ENCODE measurements at places on chromosomes 12 and 14.

DNA sequence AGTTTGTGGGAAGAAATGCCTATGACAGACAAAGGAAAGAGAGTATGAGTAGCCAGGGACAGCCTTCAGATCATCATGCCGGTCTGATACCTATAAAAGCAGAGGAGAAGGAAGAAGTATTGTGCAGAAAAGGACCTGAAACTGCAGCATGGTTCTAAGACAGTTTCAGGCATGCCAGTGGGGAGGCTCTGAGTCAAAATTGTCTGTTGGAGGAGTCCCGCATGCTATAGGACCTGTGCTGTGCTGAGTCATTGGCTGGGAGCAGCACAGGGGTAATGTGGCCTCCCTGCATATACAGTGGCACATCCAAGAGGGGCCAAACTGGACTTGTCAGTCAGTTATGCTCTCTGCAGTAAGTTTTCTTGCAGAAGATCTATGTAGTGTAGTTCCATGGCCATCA lies 40.7 kb downstream of the NEUROD4 start:
- DNase-seq, result no peak

GRCh38 chr14:61968207-61968606 lies 206.0 kb downstream of the SNAPC1 start:
- DNase-seq, result no peak

DNA sequence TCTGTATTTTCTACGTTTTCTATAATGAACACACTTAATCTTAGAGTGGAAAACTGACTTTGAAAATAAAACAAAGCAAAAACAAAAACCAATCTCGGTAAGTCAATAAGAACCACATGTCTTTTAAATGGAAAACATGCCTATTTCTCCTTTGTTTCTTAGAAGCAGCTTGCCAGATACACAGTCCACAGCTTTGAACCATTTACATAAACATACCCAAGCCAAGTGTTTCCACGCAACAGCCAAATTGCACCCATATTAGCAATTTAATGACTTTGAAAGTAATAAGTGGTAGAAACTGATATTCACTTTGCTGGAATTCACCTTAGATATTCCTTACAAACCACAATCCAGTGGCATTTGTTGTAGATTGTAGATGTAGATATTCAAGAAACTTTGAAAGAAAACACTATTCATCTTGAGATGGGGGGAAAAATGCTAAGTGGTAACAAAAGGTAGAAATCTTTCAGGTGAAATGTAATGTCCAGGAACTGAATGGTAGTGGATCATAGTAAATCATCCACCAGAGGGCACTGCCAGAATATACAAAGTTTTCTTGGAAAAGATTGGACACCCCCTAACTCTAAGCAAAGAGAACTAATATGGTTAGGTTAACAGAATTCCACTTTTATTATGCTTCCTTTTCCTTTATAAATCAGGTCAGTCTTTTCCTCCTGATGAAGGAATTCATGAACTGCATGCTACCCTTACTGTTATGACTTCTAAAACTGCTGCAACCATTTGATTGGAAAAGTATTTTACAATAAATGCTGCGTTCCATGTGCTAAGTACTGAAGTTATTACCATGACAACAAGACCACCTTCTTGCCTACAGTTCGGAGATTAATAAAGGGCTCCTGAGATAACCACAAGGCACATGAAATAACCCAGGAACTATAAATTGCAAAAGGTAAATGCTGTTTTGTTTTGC lies 69.8 kb downstream of the RERG start:
- DNase-seq, result peak; percentile 29

DNA sequence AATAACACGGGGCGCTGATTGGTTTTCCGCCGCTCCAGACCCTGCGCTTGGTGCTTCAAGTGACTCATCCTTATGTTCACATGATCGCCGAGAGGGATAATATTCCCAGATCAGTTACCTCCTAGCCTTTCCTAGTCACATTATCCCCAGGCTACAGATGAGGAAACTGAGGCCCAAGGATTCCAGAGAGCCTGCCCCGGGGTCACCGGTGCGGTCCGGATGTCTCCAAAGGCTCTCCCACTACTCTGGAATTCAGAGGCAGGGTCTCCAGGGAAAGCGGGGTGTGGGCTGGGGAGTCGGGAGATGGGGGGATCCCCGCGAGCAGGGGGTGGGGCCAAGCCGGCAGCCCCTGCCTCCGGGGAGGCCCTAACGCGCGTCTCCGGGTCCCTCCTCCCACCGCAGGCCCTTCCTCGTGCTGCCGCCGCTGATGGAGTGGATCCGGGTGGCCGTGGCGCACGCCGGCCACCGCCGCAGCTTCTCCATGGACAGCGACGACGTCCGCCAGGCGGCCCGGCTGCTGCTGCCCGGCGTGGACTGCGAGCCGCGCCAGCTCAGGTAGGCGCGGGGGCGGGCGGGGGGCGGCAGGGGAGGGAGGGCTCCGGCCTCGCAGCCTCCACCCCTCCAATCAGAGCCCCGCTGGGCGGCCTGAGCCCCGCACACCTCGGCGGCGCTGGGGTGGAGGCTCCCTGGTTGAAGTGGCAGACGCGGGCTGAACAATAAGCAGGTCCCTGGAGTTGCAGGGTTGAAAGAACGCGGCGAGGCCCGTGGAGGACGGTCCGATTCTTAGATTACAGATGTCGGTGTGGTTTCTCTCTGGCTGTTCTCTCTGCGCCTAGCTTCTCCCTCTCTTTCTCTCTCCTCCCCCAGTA lies 104.6 kb upstream of the PWP1 start:
- DNase-seq, result no peak

DNA sequence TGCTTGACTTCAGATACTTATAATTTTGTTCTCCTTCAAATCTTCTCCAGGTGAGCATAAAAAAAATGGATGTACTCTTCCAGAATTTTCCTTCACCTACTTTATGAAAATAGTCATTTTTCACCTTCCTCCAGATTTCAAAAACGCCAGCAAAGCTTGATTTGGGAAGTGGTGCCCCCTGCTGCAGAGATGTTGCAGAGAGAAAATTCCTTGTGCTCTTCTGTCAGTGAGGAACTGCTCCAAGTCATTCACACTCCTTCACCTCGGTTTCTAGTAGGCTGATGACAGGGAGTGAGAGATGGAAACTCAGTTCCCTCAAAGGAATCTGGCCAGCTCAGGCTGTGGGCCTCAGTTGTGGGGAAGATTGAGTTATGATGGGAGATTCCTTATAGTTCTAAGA lies 24.2 kb upstream of the RNASE3 start:
- no peak for DNase-seq

- no peak for DNase-seq
These were observed 171.8 kb upstream of the NTF3 start for GRCh38 chr12:5260086-5260485.

GRCh38 chr12:122560138-122560537 lies 33.1 kb downstream of the KNTC1 start:
- DNase-seq, result no peak

DNA sequence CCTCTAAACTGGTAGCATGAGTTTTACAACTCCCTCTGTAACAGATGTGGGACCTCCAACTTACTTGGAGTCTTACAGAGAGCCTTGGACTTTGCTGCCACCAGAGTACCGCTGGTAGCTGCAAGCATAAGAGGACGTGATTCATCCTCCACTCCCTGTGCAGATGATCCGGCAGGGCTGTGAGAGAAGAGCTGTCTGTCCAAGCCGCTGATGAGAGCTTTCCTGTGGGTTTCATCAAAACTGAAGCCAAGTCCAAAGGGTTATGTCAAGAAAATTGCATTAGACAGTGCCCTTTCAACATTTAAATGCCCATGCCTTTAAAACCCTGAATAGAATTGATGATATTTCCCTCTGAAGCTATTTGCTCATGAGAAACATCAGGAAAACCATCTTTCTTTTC lies 85.8 kb downstream of the LLPH start:
- DNase-seq, result no peak

- peak; percentile 69 for DNase-seq
These were observed 83.4 kb downstream of the ADCK1 start for GRCh38 chr14:77883131-77883846.

- DNase-seq, result peak; percentile 68
These were observed at the start of gene MANSC1 for GRCh38 chr12:12349711-12350665. Gene MANSC1, minus strand, starts transcription at chr12:12350242. Its CDS starts 6,928 bp downstream, at chr12:12343314.

DNA sequence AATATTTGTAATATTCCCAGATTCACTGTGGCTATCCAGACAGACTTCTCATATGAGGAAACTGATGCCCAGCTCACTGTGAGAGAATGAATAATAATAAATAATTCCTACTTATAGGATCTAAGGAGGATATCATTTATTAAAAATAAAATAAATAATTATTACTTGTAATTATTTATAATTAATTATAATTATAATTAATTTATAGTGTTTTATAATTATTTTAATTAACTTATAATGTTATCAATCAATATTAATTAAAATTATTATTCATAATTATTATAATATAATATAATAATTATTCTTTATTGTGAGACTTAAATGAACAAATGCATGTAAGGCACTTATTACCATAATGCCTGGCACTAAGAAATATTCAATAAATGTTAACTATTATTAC lies 192.8 kb downstream of the GALC start:
- DNase-seq, result no peak

- DNase-seq, result no peak
These were observed 132.1 kb upstream of the RTL1 start for GRCh38 chr14:101035466-101036225.

DNA sequence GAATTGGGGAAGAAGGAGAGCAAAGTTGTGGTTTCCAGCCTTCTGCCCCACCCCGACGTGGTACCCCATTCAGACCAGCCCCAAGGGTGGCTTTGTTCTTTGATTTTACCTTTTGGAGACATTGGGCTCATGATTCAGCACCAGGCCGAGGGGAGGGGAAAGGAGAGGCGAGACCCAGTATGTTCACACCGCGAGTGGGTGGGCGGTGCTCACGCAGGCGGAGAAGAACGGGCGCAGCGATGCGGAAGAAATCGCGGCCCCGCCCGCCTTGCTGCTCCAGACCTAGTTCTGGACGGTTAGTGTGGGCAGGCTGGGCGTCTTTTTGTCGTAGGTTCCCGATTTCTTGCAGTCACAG lies 963 bp downstream of the ATL1 start:
- peak; percentile 76 for DNase-seq

DNA sequence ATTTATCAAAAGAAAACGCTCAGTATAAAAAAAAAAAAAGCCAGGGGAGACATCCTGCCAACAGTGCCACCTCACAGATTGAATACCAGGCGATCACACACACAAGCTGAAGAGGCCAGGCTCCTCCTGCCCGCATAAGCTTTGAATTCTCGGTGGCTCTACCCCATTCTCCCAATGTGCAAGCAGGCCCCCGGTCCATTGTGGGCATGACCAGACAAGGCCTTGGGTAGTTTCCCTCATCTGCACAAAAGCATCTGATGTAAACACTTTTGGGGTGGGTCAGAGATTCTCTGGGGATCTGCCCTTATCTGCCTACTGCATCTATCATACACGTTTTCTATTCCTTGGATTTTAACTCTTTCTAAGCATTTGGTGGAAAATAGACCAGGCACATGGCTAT lies 16.2 kb downstream of the KLRF2 start:
- DNase-seq, result no peak

DNA sequence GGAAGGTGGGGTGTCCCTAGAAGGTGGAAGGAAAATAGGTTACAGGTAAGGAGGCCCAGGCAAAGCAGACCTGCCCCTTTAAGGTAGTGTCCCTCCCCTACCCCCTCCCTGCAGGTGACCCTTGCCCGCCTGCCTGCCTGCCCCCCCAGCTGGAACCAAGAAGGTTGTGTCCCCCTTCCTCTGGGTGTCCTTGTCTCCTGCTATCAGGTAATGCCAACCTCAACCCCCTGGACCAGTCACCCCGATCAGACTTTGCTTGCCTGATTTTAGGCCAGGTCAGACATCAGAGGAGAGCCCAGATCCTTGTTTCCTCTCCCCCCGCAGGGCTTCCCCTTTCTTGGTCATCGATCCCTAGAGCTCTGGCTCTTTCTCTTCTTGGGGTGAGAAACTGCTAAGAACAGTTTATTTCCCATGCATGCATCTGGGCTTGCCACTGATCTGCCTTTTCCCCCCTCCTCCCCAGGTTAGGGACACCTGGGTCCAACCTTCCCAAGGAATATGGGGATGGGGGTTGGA lies at the start of gene SLC39A5:
Gene SLC39A5, plus strand, starts transcription at position 136 of the 516 bp plus-strand sequence. CDS start 1,224 bp downstream, outside the sequence.
- no peak for DNase-seq

- DNase-seq, result no peak
These were observed 722.3 kb upstream of the FLRT2 start for GRCh38 chr14:84807673-84808072.

DNA sequence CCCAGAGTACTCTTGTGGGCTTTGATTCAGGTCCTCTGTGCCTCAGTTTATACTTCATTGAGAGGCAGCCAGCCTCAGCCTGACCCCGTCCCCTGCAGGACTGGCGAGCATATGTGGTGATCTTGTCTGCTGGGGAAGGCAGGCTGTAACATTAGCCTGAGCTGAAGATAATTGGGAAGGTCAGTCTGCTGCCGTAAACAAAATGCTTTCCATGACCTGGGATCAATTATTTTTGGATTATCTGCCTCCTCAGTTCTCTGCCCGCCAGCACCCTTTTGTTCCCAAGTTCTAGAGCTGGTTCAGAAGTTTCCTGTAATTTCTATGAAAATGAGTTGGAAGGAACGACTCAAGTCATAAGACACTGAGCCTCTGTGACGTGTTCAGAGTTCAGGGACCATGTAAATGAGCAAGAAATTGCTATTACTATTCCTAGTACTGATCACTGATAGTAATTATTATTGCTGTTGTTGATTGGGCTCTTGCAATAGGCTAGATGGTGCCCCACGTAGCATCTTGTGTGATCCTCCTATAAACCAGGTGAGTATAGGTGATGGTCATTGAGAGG lies 4.5 kb downstream of the ORAI1 start:
- no peak for DNase-seq

DNA sequence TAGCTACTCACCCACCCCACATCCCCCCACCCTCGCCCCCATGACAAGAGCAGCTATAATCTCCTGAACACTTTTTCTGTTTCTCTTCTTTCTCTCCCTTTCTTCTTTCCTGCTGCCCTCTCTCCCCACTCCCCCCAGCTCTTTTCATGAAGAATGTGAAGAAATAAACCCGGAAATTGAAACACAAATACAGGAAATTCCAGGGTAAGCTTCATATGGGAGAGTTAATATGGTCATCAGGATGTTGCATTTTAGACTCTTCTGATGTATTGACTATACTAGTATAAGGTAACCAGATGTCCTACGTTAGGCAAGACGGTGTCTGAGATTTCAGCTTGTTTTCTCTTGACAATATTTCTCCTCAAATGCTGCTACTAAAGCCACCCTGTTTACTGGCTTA lies 41.6 kb upstream of the LRIG3 start:
- no peak for DNase-seq

DNA sequence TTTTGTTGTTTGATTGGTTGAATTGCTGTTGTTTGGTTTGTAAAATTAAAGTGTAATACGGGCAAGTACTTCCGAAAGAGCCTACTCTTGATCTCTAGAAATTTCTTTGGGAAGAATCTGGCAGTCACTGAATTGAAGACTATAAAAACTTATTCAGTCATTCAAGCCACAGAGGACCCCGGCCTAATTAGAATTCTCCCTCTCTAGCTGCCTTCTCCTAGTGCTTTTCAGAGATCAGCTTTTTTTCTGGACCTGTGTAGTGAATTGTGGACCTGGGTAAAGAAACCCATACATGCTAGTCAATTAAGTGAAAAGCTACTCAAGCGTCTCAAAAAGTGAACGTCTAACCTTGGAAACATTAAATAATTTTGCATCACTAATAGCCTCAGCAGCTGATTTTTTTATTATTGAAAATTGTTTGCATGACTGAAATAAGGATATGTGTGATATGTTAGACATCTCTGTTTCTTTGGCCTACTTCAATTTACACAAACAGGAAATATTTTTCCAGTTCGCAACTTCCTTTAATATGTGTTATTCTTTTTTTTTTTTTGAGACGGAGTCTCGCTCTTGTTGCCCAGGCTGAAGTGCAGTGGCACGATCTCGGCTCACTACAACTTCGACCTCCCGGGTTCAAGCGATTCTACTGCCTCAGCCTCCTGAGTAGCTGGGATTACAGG lies 27.2 kb downstream of the EFCAB11 start:
- DNase-seq, result no peak

- no peak for DNase-seq
These were observed 68.7 kb downstream of the NIN start for GRCh38 chr14:50762001-50762930.

Measured in NCI-H1105 (cell line).